WTC11 (cell line): ENCODE measurements at places on chromosomes 2 and 18. TPM values are rescaled to one million over a fixed set of nuclear protein-coding genes. Genes with fewer than 3 reads are reported as not detected.

The C2orf78 gene
- 0.21 to 0.39 TPM (median 0.37 TPM) in 3 replicates for total RNA-seq

GRCh38 chr2:66346231-66346664 is 88.7 kb upstream of the MEIS1 start:
- DNase-seq = no peak

DNA sequence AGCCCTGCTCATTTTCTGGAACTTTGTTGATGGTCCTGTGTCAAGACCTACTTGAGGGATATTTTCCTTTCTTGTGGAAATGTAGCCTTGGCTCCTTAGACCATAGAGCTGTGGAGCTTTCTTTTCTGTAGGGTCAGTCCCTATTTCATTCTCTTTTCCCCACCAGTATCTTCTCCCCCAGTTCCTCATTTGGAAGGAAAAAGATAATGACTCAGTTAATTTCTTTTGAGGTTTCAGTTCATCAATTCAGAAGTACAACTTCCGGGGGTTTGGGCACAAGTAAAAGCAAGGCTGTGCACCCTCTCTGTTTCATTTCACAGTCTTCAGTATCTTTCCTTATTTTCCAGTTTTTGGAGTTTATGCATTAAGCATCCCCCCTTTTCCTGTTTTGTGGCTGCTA is 70.7 kb downstream of the CDC42EP3 start:
- no peak for DNase-seq

GRCh38 chr2:222722327-222722946 is 51.0 kb downstream of the MOGAT1 start:
- DNase-seq = no peak

GRCh38 chr2:58870704-58871103 is 629.6 kb upstream of the FANCL start:
- no peak for DNase-seq

- no peak for DNase-seq
Observed at GRCh38 chr2:12199491-12200211, 453.2 kb downstream of the LPIN1 start.

DNA sequence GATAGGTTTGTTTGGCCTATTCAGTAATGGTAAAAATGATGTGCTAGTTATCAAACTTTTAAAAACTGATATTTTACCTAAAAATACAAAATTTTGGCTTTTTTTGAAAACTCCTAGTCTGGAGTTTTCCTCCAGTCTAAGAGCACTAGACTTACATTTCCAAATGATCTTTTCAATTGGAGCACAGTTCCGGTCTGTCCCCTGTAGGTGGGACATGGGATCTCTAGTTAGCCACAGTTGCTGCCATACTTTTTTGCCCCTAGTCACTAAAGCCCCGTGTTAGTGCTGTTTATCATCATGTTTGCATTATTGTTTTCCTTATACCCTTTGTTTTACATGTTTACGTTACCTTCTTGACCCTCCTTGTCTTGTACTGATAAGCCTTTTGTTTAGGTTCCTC is 52.4 kb downstream of the RELCH start:
- no peak for DNase-seq
